Hepatic stellate cell (primary cell): ENCODE measurements at places on chromosomes 3 and 15.

DNA sequence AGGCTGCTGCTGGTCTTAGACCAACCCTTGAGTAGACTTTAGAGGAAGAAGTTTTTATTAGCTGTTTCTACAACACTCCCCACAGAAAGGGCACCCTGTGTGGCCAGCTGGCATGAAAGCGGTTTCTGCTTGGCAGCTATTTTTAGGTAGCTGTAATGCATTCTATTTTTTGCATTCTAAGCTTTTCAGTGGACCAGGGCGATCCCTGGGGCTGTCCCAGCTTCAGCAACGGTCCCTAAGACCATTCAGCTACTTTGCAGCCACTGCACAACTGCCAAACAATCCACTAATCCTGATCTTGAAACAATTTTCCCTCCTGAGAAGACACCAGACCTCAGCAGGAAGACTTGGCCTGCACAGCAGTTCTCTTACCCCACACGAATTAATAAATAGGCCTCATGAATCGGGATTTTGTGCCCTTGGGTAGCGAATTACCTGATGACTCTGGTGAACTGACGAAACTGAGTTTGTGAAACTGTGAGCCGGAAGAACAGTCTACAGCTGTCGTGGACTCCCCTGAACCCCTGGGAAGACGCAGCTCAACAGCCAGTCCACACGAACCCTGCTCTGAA is 14.6 kb upstream of the TFRC start:
- no peak for DNase-seq

- no peak for DNase-seq
These were observed 1.2 kb downstream of the TRH start for GRCh38 chr3:129975705-129976048.

DNA sequence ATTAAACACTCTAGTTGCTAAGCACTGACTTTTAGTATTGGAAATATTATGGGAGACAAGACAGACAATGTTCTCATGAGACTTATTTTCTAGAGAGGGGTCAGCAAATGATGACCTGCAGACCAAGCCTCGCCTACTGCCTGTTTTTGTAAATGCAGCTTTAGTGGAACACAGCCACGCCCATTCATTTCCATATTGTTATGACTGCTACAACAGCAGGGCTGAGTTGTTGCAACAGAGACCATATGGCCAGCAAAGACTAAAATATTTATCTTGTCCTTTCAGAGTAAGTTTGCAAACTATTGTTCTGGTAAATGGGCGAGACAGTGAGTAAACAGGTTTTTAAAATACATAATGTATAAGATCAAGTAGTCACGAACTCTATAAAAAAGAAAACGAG is 570.2 kb downstream of the NTRK3 start:
- no peak for DNase-seq

DNA sequence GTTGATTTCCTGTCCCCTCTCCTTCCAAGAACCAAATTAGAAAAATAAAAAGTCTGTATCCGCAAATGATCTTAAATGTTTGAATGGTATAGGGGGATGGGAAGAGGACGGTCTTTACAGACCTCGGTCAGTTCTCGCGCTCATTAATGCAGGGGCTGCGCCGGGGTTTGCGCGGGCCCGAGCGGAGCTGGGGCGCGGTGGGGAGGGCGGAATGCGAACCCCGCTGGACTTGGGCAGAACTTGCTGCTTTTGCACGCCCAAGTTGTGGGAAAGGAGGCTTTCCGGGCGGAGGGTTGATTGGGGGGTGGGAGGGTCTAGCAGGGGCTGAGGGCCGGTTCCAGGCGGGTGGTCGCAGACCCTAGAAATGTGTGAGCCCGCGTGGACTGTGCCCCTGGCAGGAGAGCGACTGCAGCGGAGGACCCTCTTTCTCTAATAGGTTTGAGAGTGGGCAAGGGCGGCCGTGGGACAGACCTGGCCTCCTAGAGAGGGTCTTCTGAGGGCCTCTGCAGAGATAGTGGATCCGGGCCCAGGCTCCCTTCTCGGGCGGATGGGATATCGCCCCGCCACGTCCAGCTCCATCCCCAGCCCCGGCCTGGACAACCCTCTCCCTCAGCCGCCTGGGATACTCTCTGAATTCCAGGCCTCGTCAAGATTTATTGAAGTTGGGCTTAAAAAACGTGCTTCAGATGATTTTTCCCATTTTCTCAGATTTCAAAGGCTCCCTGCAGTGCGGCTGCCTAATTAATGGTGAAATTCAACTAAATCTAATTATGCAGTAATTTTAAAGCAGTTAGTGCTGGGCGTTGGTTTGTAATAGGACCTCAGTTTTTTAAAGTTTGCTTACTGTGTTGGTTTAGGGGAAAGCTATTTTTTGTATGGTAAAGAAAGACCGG is 11.3 kb downstream of the NR2F2 start:
- DNase-seq, result no peak

DNA sequence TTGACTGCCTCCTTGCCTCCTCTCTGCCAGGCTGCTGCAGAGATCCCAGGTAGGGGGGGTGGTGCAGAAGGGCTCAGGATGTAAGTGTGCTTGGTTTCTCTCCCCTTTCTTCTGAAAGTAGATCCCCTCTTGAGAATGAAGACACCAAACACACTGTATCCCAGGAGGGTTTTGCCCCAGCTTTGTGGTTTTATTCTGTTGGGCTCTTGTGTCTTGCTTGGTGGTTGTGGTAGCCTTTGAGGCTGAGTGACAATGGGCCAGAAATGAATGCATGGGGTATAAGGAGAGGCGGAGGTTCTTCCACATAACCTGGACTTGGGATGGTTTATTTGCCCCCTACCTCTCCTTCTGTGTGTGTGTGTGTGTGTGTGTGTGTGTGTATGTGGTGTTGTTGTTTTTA is 5.7 kb downstream of the PDIA5 start:
- DNase-seq, result no peak

DNA sequence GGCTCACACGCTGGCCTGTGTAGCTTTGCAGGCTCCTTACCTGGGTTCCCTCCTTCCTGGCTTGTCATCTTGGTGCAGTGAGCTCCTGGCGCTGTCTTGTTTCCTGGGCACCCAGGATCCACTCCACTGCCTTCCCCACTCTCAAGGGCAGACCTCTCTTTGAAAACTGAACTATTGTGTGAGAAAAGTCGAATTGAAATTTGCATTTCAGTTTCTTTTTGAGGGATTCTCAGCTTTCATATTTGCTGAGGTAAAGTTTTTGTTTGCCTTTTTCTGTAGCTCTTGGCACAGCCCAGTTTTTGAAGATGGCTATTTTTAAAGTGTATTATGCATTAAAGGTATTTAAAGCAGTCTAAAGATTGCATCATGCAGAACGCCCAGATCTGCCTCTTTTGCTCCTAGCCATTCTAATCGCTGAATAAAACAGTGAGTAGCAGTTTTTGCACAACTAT is 70.1 kb downstream of the CCK start:
- DNase-seq, result no peak

DNA sequence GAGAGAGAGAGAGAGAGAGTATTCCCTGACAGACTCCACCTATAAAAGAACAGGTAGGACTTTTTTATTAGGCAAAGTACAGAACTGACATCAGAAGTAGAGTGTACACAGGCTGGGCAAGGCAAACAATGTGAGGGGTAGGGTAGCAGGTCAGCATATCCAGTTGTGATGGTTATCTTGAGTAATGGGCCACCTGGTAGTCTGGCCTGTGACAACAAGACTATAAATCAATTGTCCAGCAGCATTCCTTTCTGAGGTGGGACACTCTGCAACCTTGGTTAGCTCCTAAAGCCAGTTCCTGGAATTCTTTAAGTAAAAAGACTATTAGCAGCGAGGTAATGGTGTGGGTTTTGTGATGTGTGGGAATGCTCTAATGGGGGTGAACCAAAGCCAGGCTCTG is 14.9 kb upstream of the TMCC1 start:
- no peak for DNase-seq

- DNase-seq, result no peak
These were observed 336.6 kb upstream of the NR2E3 start for GRCh38 chr15:71473751-71474150.

GRCh38 chr3:64199932-64200331 is 25.3 kb downstream of the PRICKLE2 start:
- no peak for DNase-seq

DNA sequence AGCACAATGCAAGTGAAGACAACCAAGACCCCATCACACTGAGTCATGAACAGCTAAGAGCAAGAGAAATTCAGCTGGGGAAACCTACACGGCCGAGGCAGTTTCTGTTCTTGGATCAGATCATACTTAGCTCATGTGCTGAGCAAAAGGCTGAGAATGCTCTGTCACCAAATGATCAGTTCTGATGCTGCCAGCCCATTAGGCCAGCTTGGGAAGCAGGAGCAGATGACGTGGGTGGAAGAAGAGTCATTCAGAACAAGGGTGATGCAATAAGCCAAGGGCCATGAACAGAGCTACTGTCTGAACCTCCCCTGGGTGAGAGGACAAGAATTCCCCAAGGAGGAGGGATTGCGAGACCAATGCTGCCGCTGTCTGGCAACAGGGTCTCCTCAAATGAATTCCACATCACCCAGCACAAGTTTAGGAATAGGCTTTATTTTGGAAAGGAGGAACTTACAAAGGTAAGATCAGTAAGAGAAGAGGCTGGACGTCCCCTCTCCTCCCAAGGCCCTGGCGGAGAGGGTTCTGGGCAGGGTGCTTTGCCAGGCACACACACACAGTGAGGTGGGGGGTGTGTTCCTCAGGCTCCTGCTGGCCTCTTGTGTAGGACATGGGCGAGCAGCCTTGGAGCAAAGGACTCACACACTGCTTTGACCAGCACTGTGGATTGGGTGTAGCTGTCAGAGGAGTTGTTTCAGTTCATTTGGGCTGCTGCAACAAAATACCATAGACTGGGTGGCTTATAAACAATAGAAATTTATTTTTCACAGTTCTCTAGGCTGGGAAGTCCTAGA is 65.6 kb upstream of the CTXND1 start:
- peak; percentile 38 for DNase-seq
